ENCODE measurements at places on chromosomes 13 and 19.

- DNase-seq, result peak; percentile 69
Observed at GRCh38 chr19:16327911-16328823, 3.5 kb downstream of the KLF2 start.

DNA sequence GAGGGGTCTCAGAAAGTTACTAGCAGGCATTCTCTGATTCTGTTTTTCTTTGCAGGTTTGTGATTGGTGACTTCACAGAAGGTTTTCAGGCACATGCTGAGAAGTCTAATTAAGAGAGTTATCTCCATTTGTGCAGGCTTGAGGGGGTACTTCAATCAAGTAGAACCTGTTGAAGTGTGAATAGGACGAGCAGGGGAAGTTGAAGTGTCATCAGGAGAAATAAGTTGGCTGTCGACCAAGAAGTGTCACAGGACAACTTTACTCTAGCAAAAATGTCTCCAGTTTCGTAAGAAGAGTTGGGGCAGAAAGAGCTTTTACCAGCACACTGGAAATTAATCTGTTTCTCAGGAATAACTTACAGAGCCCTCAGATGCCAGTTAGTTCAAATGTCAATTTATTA, 576.5 kb upstream of the SLITRK5 start:
- no peak for DNase-seq

DNA sequence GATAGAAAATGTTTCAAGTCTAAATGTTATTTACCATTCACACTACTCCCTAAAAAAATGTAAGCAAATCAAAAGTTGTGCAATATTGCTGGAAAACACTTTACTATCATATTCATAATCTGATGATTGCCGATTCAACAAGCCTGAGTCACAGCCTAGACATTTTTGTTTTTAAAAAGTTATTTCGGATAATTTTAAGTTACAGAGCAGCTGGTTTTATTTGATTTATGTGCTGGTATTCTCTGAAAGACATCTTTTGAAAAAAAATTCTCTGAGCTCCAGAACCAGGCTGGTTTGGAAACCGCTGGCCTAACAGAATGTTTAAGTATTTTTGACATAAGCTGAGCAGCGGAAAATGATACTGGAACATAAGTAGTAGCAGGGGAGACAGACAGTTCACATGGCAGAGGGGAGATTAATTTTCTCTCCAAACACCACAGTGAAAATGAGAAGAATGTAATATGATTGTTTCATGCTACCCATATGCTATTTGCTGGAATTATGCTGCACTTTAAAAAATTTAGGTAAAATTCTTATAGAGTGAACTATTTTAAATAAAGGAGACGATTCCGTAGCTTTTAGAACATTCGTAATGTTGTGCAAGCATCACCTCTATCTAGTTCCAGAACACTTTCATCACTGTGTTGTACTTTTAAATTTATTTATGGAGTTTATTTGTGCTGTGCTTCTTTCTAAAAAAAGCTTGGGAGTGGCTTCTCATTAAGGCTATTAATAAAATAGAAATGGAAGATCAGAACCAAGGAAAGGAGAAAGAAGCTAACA, 36.1 kb downstream of the TBC1D4 start:
- no peak for DNase-seq

GRCh38 chr13:31038834-31039552, 106.5 kb downstream of the TEX26 start:
- DNase-seq, result no peak

- DNase-seq, result peak; percentile 90
Observed at GRCh38 chr13:44904967-44905366, 84.3 kb downstream of the NUFIP1 start.

DNA sequence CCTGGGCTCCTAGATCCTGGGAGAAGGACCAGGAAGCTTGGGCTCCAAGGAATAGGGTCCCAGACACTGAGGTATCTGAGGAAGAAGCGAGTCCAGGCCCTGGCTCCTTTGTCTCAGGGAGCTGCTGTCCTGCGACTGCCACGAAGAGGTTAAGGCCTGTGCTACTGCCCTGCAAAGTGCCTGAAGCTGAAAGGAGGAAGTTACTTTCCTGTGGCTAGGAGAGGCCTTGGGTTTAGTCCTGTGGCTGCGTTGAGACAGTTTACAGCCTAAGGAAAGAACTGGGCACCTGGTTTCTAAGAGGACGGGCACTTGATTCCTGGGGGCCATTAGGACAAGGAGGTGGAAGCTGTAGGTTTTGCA, 2.8 kb downstream of the MYADM start:
- no peak for DNase-seq

GRCh38 chr13:101390461-101390860, 25.8 kb downstream of the NALCN start:
- no peak for DNase-seq

GRCh38 chr19:17963936-17964691, 2.8 kb upstream of the KCNN1 start:
- no peak for DNase-seq

GRCh38 chr13:106990594-106990993, 422.7 kb upstream of the ARGLU1 start:
- DNase-seq, result no peak

DNA sequence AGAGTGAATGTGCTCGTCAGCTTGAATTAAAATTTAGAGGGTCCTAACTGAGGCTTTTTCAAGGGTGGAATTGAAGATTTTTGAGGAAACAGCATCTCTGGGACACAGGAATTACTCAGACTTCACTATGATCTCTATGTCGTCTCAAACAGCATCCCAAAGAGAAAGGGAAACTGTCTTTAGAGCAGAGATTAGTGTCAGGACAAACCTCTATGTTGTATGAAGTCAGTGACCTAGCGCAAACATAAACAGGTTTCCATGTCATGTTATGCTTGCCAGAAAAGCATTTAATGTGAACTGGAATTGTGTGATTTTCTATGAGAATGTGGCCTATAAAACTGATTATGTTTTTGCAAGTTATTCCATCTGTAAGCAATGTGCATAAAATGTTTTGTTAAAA, 573.7 kb downstream of the GPC6 start:
- no peak for DNase-seq

GRCh38 chr13:77353995-77354394, 27.1 kb upstream of the MYCBP2 start:
- no peak for DNase-seq

GRCh38 chr13:109919715-109920375, 133.5 kb upstream of the IRS2 start:
- DNase-seq, result no peak

GRCh38 chr19:4241824-4242430, 5.0 kb upstream of the YJU2 start:
- DNase-seq, result no peak

DNA sequence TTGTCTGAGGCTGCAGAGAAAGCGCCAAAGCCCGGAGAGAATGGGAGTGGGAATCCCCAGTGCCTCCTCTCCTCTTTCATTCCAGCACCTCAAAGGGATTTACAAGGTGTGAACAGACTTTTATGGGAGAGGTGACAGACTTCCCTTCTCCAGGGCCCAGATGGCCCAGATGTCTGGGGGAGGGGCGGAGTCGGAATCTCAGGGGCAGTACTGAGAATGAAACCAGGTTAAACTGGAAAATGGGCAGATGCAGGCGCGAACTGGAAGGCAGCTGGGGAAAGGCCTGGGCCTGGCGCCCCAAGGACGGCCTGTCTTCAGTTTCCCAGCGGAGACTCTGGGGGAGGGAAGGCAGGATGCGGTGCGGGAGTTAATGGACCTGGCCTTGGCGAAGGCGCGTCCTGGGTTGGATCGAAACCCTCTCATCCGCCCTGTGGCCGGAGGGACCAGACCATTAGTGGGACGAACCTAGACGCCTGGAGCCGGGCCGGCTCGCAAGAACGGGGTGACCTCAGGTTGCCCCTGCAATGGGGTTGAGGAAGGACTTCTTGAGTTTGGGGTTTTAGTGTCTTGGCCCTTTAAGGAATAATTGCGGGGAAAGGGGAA, 592 bp upstream of the TRIP10 start:
- no peak for DNase-seq

GRCh38 chr19:11504502-11505031, 1.1 kb downstream of the ZNF653 start:
- no peak for DNase-seq

GRCh38 chr13:83117046-83117445, 765.2 kb downstream of the SLITRK1 start:
- DNase-seq, result no peak

- DNase-seq, result no peak
Observed at GRCh38 chr19:1810439-1811160, 1.5 kb downstream of the ATP8B3 start.
